Activated T-helper 1 cell treated with Interleukin-2 at 50 U/mL for 16 hours (primary cell): ENCODE measurements at places on chromosomes 12 and 14.

DNA sequence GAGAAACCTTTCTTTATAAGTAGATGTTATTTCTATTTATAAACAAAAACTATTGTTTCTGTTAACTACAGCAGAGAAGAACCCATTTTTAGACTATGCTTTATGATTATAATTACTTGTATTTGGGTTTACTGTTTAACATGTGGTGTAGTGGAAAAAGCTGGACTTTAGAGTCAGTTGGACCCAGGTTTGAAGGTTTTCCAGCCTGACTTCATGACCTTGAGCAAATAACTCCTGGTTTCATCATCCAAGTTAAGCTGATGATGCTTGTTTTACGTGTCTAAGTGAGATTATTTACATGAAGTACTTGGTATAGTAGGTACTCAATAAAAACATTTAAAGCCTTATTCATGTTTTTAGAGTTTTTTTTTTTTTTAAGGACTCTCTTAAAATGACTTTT is 221.8 kb upstream of the ARHGAP5 start:
- DNase-seq, result no peak

DNA sequence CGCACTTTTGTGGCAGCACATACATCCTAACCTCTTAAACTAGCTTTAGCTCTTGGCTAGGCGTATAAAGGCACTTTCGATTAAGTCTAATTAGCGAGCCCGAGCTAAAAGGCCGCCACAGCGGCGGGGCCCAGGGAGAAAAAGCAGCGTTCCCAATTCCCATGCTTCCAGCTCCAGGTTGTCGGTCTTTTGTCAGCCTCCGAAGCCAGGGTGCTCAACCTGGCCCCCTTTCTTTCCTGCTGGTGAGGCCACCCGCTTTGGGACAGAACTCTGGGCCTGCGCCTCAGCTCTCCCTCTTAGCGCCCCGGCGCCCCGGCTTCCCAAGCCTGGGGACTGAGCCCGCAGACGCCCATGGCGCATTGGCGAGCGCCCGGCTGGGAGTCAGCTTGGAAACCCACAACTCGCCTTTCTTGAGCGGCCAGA is 33.3 kb upstream of the TBX5 start:
- no peak for DNase-seq

GRCh38 chr12:126204326-126204725 is 1139.1 kb downstream of the AACS start:
- no peak for DNase-seq

GRCh38 chr14:71592361-71592760 is 339.9 kb upstream of the RGS6 start:
- DNase-seq, result no peak

DNA sequence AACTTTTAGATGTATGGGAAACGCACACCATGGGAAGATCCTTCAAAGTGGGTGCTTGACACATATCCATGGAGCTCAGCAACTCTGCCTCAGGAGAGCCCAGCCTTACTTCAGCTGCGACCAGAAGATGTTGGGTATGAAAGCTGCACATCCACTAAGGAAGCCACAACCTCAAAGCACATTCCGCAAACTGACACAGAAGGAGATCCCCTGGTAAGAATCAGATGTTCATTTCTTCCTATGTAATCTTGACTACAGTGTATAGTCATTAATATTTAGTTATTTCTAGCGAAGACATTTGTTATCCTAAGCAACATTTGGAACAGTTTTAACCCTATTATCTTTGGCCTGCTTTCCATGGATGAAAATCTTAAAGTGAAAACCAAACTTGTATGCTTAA is 374.2 kb downstream of the NAV3 start:
- DNase-seq, result no peak

DNA sequence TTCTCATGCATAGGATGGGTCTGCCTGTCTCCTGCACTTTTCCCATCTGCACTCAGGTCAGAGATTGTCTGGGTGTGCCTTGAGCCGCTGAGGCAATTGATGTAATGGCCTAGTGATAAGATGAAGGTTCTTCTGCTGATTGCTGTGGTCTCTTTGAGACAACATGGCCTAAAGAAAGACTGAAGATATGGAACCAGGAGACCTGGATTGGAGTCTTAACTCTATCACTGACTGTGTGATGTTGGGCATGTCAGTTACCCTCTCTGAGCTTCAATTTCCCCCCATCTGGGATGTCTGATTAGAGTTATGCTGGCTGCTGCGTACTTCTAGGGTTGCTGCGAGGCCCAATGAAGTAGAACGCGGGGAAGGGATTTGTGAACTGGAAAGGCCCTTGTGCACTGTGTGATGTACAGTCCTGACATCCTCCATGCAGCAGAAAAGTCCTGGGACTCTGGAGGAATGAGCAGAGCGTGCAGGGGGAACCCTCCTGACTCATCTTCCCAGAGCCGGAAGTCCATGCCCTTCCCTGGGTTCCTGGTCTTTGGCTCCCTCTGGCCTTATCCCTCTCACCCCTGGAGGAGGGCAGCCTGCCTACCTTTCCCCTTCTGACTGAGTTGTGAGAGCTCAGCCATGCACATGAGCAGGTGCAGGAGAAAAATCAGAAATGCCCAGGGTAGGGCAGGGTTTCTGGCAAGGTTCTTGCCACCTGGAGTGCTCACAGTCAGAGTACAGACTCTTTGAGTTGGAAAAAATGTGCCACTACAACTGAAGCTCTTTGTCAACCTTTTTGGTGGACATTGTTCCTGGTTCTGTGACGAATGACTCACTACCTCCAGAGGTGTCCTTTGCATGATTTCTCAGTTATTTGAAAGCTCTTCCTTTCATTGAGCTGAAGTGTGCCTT is 21.1 kb downstream of the PLEKHD1 start:
- DNase-seq, result no peak

- no peak for DNase-seq
Observed at GRCh38 chr12:3003357-3003992, 44.3 kb downstream of the TEAD4 start.

GRCh38 chr12:67747869-67748742 is 99.6 kb downstream of the DYRK2 start:
- DNase-seq, result no peak

DNA sequence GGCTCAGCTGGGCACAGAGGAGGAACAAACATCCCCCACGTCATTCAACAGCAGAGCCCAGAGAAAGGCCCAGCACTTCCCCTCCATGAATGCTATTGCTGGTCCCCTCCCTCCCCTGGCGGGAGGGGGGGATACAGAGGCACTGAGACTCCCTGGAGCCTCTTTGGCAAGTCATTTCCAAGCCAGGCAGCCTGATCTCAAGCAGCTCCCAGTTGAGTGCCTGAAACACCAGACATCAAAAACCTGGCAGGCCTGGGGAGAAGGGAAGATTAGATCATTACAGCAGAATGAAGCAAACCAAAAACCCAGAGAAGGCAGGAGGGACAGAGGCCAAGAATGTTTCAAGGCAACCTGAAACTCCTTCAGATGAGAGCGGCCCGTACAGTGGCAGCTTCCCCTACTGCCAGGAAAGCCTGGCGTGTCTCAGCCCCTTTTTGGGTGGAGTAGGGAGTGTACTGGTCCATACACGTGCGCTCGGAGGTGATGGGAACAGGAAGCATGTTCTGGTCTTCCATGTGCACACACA is 92.1 kb downstream of the LRRC74A start:
- DNase-seq, result no peak

GRCh38 chr12:94725375-94726168 is 75.2 kb upstream of the TMCC3 start:
- no peak for DNase-seq

- no peak for DNase-seq
Observed at GRCh38 chr12:6650832-6651231, 3.6 kb upstream of the ACRBP start.

DNA sequence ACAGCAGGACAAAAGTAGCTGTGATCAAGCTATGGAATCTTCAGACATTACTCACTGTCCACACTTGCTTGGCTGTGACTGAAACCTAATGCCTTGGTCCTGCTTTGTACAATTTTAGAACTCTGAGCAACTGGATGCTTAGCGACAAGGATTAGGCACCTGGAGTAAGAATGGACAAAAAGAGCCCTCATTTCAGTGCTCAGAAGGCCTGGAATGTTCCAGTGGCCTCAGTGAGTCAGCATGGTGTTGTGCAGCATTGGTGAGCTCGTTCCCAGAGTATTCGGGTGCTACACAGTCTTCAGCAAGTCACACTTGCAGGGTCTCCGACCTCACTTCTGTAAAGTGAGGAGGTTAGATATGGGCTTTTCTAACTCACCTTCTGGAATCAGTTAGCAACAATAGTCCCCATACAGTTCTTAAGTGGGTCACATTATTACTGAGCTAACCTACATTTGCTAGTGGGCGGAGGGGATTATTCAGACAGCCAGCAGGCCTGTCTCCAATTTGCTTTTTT is 108.0 kb upstream of the MDM1 start:
- no peak for DNase-seq

DNA sequence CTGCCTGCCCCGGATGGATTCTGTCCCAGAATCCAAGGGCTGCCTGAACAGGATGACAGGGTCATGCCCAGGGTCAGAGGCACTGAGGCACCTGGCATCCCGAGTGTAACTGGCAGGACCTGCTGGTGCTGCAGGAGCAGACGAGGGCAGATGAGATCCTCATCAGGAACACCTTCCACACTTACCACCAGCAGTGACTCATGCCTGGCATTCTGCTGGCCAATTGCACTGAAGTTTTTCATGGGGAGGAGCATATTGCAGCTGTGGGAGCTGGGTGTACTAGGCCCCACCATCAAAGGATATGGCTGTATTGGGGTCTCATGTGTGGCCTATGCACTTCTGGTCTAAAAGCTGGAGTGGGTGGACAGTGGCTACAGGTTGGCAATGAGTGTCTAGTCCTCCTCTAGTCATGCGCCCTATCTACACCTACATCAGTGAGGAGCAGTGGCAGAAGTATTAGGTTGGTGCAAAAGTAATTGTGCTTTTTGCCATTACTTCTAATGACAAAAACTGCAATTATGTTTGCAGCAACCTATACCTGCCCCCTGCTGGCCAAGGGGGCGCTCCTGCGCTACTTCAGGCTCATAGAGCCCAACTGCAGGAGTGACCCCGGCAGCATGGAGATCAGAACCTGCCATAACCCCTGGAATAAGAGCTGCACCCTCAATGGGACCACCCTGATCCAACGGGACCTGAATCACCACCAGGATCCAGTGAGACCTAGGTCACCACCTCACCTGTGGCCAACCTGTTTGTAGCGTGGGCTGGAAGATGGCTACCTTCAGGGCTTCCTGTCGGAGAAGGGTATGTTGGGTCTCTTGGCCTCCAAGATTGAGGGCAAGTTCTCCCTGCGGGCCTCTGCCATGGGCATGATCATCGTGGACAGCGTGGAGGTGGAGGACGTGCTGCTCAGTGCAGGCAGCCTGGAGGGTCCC is 8.0 kb upstream of the C12orf42 start:
- peak; percentile 29 for DNase-seq

GRCh38 chr14:74628418-74628817 is 16.4 kb upstream of the LTBP2 start:
- DNase-seq, result no peak

GRCh38 chr14:103029936-103030335 is 27.4 kb downstream of the CDC42BPB start:
- DNase-seq, result no peak

- no peak for DNase-seq
Observed at GRCh38 chr14:60349663-60350365, 100.8 kb downstream of the PPM1A start.
